IMR-90 (cell line): ENCODE measurements at places on chromosomes 12 and 14.

DNA sequence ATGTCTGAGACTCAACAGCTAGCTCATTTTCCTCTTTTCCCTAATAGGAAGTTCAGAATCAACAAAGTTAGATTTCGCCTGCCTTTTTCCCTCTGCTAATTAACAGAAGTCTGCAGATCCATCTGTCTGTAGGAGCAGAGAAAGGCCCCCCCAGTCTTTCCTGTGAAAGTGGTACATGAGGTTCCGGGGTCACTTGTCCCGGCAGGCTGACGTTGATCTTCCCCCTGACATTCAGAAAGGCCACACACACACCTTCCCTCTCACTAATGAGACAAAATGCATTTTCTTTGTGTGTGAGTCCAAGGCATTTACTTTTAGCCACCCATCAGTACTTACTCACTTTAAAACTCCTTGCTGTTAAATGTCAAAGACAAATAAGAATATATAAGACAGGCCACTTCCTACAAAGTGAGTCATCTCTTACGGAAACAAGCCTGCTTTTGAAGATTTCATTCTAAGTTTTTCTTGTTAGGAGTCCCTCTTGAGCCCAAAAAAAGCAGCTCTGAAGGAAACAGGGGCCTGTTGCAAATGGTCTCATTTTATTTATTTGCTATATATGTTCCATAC lies 138.7 kb downstream of the TTC7B start:
- no peaks in the 10 kb centered on the region for H3K27me3 ChIP-seq
- peak overlapping the region; percentile 90 for H3K27ac ChIP-seq
- H3K4me3 ChIP-seq: no peak overlapping the region
- peak; percentile 79 for DNase-seq
- H3K36me3 ChIP-seq: peaks cover 4% of the 10 kb centered on the region; the same call in 1 of the 2 replicates

- H3K4me3 ChIP-seq: no peak overlapping the region
- H3K36me3 ChIP-seq: peaks cover 46% of the 10 kb centered on the region
- peak overlapping the region; percentile 44; the same call in 1 of the 2 replicates for H3K27ac ChIP-seq
- no peak for DNase-seq
These were observed 46.4 kb downstream of the ACTN1 start for GRCh38 chr14:68932686-68933085.

DNA sequence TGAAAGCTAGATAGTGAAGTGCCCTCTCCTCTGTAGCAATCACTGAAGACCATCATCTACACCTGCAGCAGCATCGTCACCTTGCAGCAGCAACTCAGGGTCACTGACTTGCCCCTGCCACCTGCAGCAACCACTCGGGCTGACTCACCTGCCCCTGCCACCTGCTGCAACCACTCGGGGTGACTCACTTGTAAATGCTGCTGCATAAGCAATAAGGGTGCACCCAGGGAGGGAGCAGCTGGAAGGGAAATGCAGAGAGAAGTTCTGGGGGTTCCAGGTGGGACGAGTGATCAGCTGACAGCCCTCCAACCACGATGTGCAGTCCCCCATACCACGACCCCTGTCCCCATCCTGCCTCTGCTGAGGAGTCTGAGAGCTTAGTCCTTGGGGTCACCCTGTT lies 357.1 kb upstream of the SFSWAP start:
- H3K36me3 ChIP-seq: no peaks in the 10 kb centered on the region
- H3K4me3 ChIP-seq: no peak overlapping the region
- no peaks in the 10 kb centered on the region for H3K27me3 ChIP-seq
- H3K27ac ChIP-seq: no peak overlapping the region

DNA sequence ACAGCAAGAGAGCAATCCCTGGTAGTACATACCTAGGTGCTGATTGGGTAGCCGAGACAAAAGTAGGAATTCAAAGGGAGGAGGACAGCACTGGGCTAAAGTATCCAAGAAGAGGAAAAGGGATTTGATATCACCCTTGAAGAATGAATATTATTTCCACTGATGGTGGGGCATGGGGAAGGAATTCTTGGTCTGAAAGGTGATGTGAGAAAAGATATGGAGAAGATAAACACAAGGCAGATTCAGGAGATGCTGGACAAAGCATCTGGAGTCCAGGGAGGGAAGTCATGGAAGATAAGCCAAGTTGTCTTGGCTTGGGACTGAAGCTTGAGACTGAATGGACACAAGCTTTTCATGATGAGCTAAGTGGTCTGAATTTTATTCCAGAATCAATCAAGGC lies 194.0 kb downstream of the EGLN3 start:
- H3K36me3 ChIP-seq: no peaks in the 10 kb centered on the region
- H3K4me3 ChIP-seq: no peak overlapping the region
- no peaks in the 10 kb centered on the region for H3K4me1 ChIP-seq
- H3K27me3 ChIP-seq: no peaks in the 10 kb centered on the region
- H3K27ac ChIP-seq: no peak overlapping the region

DNA sequence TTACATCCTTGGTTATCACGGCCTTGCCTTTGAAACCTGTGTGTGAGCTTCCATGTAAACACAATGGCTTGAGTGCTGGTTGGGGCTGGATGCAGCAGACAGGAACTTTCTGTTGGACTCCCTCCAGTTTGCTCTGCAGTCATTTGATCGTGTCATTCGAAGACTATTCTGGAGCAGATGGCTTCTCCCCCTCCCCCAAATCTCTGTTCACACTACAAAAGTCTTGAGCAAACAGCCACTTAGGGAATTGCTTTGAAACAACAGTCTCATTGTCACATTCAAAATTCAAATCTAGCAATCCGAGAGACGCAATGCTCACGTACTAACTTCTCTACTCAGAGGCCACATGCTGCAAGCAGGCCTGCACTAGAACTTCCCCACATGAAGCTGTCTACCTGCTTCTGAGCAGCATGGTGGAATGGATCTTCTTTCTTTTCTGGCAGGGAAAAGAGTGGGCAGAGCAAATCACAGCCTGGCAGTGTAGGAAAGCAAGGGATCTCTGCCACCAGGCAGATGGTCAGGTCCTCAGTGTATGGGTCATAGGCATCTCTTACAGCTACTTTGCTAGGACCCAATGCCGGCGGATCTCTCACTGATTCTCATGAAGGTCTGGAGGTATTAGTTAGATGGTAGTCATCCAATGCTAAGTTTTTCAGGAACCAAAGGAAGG lies 214.2 kb downstream of the PPM1H start:
- H3K4me3 ChIP-seq: no peak overlapping the region
- peak; percentile 83 for DNase-seq
- H3K36me3 ChIP-seq: no peaks in the 10 kb centered on the region
- peak overlapping the region; percentile 18; the same call in 1 of the 2 replicates for H3K27ac ChIP-seq
- H3K27me3 ChIP-seq: no peaks in the 10 kb centered on the region

DNA sequence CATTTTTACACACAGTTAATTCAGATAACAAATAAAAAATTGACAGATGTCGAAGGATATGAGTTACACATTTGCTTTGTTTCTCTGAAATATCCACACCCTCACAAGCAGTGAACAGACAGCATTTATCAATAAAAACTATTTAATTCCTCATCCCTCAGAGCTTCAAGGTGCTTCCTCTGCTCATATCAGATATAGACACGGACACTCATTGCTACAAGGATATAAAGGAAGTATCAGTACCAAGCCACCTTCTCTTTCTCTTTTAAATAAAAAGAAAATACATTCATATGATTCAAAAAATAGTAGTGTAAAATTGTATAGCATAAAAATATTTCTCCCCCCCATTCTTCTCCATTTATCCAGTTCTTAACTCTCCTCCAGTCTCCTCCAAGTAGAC lies 21.9 kb upstream of the MAGOHB start:
- H3K4me1 ChIP-seq: peaks cover 8% of the 10 kb centered on the region; the same call in 1 of the 2 replicates
- no peak overlapping the region for H3K4me3 ChIP-seq
- DNase-seq: no peak
- H3K36me3 ChIP-seq: no peaks in the 10 kb centered on the region

DNA sequence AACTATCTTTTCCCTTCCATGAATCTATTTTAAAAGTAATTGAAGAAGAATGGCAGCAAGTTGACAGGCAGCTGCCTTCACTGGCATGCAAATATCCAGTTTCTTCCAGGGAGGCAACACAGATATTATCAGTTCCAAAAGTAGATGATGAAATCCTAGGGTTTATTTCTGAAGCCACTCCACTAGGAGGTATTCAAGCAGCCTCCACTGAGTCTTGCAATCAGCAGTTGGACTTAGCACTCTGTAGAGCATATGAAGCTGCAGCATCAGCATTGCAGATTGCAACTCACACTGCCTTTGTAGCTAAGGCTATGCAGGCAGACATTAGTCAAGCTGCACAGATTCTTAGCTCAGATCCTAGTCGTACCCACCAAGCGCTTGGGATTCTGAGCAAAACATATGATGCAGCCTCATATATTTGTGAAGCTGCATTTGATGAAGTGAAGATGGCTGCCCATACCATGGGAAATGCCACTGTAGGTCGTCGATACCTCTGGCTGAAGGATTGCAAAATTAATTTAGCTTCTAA lies 18.4 kb downstream of the TMPO start:
- no peak overlapping the region for H3K4me3 ChIP-seq
- H3K36me3 ChIP-seq: peaks cover 8% of the 10 kb centered on the region
- DNase-seq: peak; percentile 36
- peak overlapping the region; percentile 2; the same call in 1 of the 2 replicates for H3K27ac ChIP-seq

GRCh38 chr14:64137657-64138290 lies 156.4 kb downstream of the ESR2 start:
- no peak overlapping the region for H3K27ac ChIP-seq
- H3K4me1 ChIP-seq: no peaks in the 10 kb centered on the region
- H3K27me3 ChIP-seq: no peaks in the 10 kb centered on the region
- H3K36me3 ChIP-seq: no peaks in the 10 kb centered on the region
- peak; percentile 8 for DNase-seq
- H3K4me3 ChIP-seq: no peak overlapping the region
